ENCODE measurements at places on chromosomes 6 and 20.

GRCh38 chr6:114362396-114362795 lies 19.6 kb upstream of the HS3ST5 start:
- no peak for DNase-seq

- no peak for DNase-seq
Measured at GRCh38 chr6:106110164-106110826, 24.2 kb downstream of the PRDM1 start.

- DNase-seq = no peak
Measured at GRCh38 chr6:137162692-137163306, 10.6 kb downstream of the IL22RA2 start.

DNA sequence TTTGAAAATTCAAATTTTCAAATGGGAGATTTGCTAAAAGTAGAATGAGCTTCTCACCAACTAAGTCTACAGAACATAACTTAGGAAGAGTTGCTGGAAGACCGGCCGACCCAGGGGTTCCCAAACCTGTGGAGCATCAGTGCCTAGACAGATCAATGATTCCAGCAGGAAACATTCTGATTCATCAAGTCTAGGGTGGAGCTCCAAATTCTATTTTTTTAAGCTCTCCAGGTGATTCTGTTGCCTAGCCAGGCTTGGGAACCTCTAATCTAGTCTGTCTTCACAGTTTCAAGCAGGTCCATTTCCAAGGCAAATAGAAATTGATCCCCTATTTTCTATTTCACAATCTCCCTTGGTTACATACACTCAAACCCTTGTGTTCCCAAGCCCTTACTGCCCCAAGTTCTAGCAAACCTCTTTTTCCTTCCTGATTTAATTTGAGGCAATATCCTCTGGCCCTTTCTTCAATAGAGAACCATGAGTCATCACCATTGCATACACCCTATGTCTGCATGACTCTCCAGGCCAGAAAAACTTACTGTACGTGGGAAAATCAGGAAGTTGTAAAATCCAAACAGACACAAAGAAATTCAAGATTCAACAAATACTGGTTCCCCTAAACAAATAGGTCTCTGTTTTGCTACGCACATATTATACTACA lies 8.9 kb downstream of the ATXN1 start:
- DNase-seq = no peak

GRCh38 chr6:13412639-13413465 lies 74.5 kb downstream of the GFOD1 start:
- no peak for DNase-seq

DNA sequence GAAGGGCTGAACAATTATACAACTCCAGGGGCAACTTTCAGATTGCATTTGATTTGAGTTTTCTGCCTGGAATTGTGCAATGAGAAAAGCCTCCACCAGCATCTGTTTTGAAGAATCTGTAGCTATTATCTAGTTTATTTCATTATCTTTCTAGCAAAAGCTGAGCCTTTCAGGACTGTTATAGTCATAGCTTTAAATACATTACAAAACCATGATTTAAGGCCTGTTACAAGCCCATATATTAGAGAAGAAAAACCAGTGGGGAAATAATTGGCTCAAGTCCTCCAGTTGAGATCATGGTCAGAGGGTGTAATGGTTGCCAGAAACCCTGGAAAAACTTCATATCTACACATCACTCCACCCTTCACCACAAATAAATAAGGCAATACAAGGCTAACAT lies 676.2 kb downstream of the HDGFL1 start:
- no peak for DNase-seq

DNA sequence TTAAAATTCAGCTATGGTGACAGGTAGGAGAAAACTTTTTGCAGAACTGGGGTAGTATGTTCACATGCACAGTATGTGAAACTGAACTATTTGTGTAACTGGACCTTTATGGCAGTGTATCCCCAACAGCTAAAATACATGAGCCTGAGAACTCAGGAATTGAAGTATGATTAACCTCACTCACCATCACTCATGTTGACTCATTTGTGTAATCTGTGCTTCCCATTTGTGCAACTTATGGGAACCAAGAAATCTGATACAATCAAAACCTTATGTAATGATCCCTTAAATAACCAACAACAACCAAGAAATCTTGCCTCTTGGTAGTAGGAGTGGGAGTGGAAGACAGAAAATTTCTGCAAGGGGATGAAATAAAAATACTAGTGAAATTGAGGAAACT lies 674.9 kb downstream of the HDGFL1 start:
- DNase-seq = no peak

- no peak for DNase-seq
Measured at GRCh38 chr6:136720045-136720770, 72.1 kb downstream of the MAP3K5 start.

DNA sequence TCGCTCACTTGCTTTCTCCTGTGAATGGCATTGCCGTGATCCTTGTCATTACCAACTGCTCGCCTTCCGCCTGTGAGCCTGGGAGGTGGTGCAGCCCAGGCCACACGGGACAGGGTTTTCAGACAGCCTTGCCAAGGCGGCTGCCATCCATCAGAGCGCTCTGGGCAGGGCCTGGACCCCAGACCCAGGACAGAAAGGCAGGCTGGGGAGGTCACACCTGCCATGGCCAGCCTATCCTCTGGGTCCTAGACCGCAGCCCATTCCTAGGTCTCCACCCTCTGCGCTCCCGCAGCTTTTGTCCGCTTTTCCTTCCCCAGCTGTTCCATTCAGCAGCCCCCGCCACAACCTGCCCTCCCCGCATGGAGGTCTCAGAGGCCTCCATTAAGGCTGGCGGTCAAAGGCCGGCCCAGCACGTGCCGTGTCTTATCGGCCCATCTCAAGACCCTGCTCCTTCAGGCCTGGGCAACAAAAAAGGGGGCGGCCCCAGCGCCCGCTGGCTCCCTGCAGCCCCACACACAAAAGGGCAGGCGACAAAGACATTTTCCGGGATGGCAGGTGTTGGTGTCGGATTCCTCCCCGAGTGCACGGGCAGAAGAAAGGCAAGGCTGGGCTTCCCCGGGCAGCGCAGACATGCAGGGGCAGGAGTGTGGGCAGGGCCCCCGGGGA lies 28.1 kb downstream of the INSM1 start:
- no peak for DNase-seq

- no peak for DNase-seq
Measured at GRCh38 chr6:25166955-25167748, 112.0 kb upstream of the CARMIL1 start.

- DNase-seq = no peak
Measured at GRCh38 chr6:149316108-149316727, 1.3 kb upstream of the TAB2 start.

DNA sequence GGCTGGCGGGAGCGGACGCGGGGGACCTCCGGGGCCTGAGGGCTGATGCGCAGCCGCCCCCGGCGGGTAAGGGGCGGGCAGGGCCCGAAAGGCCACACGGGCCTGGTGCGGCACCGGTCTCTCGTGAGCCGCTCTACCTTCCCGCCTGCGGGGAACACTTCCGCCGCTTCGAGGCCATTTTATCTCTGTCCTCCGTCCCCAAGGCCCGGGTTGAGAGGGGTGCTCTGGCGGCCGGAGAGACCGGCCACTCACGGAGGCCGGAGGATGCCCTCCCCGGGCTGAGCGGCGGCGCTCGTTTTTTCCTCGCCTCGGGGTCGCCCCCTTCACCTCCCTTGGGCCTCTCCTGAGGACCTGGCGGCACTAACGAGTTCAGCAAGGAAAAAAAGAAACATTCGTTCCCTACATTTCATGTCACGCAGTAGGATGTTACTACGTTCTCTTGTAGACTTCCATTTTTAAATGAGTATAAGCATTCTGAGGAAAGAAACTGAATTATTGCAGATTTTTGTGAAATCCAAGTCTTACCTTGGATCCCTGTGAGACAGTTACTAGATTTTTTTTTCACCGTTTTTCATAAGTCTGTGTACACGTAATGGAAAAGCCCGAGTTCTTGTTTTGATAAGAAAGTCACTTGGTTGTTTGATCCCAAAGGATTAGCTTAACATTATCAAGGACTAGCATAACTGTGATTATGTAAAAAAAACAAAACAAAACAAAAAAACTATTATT lies 575 bp downstream of the WTAP start:
- no peak for DNase-seq

DNA sequence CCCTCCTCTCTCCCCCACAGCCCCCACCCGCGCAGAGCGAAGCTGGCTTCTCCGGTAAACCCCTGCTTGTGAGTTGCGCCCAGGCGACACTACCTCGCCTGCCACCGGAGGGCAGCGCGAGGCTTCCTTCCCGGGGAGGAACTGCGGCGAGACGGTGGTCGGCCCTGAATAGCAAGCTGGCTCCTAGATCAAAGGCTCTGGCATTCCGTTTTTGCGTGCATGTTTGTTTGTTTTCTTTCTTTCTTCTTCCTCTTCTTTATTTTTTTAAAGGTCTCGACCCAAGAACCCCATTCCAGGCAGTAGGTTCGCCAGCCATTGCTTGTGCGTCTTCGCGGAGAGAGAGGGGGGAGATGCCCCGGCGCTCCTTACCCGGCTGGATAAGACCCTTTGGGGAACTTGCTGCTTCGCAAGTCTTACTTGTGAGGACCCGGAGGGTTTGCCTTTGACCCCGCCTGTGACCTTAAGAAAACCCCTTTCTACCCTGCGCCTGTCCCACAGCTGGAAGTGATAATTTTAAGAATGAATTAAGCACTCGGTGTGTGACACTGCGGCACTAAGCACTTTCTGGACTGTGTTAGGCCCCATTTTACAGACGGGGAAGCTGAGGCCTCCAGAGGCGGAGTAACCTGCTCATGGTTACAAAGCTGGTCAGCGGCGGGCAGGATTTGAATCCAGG lies 92.7 kb upstream of the SIRPA start:
- no peak for DNase-seq

- DNase-seq = no peak
Measured at GRCh38 chr6:610882-611281, 46.0 kb downstream of the HUS1B start.
